HT-29 (cell line): ENCODE measurements at places on chromosomes 7 and 10. TPM values are rescaled to one million over a fixed set of nuclear protein-coding genes. Genes with fewer than 3 reads are reported as not detected.

Gene LIPK
- total RNA-seq = not detected in 2 replicates

Gene PALD1
- 23.9 and 25.5 TPM in 2 replicates for total RNA-seq

Gene ZNF485
- total RNA-seq = 1.7 and 7.3 TPM in 2 replicates

Gene STAG3
- 0.05 and 0.08 TPM in 2 replicates for total RNA-seq

Gene CHCHD2
- 856 and 1,027 TPM in 2 replicates for total RNA-seq

Gene DNAJC1
- 22.0 and 26.5 TPM in 2 replicates for total RNA-seq

Gene SFTPA1
- total RNA-seq = not detected in 2 replicates

Gene TET1
- total RNA-seq = under 0.01 and 0.03 TPM in 2 replicates

Gene PSTK
- 4.2 and 6.0 TPM in 2 replicates for total RNA-seq

Gene PBLD
- total RNA-seq = 2.3 and 3.6 TPM in 2 replicates

Gene AKR1B15
- not detected in 2 replicates for total RNA-seq

Gene AKR1C8
- total RNA-seq = not detected in 2 replicates

Gene SH2D4B
- not detected in 2 replicates for total RNA-seq

Gene BNIP3
- total RNA-seq = not detected in 2 replicates

Gene ZNF503
- total RNA-seq = 4.6 and 8.8 TPM in 2 replicates

Gene TSPAN13
- total RNA-seq = 25.9 and 33.8 TPM in 2 replicates

Gene TMEM130
- not detected in 2 replicates for total RNA-seq

Gene OR9A2
- total RNA-seq = 0.29 TPM in 1 of 2 replicates, not detected in the other

Gene HOGA1
- total RNA-seq = 0.26 and 0.36 TPM in 2 replicates

Gene BBIP1
- total RNA-seq = 9.2 and 12.7 TPM in 2 replicates

Gene CFAP43
- 0.16 and 0.18 TPM in 2 replicates for total RNA-seq

Gene CALML5
- total RNA-seq = 0.71 and 1.7 TPM in 2 replicates

Gene PLCE1
- 1.4 and 2.1 TPM in 2 replicates for total RNA-seq

Gene HDAC9
- total RNA-seq = 0.73 and 3.0 TPM in 2 replicates

Gene SLC26A5
- not detected in 2 replicates for total RNA-seq

Gene PNLIPRP2
- not detected in 2 replicates for total RNA-seq

Gene ACBD7
- total RNA-seq = 5.9 and 7.4 TPM in 2 replicates

Gene CRTAC1
- not detected in 2 replicates for total RNA-seq

Gene EPHB6
- 35.9 and 45.9 TPM in 2 replicates for total RNA-seq

Gene NPVF
- not detected in 2 replicates for total RNA-seq

Gene C10orf53
- not detected in 2 replicates for total RNA-seq

Gene TMEM26
- not detected in 2 replicates for total RNA-seq

Gene ZNF783
- 20.6 and 22.9 TPM in 2 replicates for total RNA-seq

Gene EXOSC1
- 35.6 and 44.3 TPM in 2 replicates for total RNA-seq

Gene CDH23
- total RNA-seq = 0.05 and 0.63 TPM in 2 replicates

Gene DYDC2
- total RNA-seq = not detected in 2 replicates

Gene ACHE
- 0.13 and 1.1 TPM in 2 replicates for total RNA-seq

Gene SLC26A4
- total RNA-seq = not detected in 2 replicates

Gene ASB4
- total RNA-seq = 0.08 and 0.10 TPM in 2 replicates

Gene PDZD7
- 6.3 and 7.4 TPM in 2 replicates for total RNA-seq

Gene PAPOLB
- not detected in 2 replicates for total RNA-seq

Gene ERVW-1
- total RNA-seq = not detected in 2 replicates

Gene COL13A1
- 0.05 and 0.18 TPM in 2 replicates for total RNA-seq
